GM12878 (cell line): ENCODE measurements at places on chromosomes 12 and 14.

DNA sequence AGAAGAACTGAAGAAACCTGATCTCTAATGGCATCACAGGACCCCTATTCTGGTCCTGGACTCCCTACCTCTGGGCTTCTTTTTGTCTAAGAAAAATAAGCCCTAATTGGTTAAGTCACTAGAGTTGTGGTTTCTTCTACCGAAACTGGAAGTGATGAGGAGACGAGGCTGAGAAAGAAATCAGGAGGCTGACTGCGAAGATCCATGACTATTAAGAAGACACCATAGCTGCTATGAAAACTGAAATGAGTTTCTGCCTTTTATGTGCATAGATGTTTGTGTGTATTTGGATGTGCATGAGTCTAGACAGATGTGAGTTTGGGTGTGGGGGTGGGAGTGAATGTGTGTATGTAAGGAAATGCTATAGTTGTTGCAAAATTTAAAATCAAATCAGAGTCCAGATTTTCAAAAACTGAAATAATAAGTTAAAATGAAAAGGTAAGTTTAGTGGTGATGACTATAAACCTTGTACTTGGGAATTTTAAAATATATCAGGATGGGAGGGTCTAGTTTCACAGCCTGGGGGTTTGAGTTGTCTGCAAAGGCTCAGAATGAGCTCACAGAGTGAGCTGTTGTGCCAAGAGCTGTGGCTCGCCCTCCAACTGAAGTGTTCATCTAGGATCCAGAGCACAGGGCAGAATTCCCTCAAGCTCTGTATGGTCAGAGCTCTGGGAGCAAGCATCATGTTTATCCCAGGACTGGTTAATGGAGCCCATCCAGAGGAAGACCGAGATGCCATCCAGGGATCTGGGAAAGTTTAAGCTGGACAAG lies 94.9 kb downstream of the VCPKMT start:
- peak; percentile 32 for DNase-seq

DNA sequence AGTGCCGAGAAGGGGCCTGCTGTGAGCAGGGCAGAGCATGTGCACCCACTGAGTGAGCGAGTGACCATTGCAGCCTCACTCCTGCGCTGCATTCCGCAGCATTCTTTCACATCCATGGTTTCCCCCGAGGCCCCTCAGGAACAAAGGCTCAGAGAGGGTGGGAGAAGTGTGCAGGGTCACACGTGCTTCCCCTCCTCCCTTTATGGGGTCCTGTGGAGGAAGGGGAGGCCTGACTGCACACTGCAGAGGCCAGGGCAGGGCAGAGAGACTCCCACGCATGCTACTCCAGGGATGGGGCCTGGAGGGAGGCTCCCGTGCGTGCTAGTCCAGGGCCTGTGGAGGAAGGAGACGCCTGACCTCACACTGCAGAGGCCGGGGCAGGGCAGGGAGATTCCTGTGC lies 63.2 kb downstream of the DIO3 start:
- DNase-seq: no peak

DNA sequence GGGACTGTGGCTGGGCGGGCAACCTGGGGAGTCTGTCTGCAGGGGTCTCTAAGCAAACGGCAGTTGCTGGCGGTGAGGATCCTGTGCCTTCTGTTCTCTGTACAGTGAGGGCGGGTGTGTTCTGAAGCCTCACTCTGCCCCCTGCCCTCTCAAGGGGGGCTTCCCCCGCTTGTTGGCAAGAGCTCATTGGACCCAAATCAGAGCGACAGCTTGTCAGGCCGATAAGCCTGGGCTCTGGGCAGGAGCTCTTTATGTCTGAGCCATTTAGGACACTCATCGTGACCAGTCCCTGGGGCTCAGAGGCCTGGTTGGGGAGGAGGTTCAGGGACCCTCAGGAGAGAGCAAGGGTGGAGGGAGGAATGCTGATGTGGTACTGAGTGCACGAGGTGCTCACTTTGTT lies 136.0 kb downstream of the TSPAN9 start:
- no peak for DNase-seq

DNA sequence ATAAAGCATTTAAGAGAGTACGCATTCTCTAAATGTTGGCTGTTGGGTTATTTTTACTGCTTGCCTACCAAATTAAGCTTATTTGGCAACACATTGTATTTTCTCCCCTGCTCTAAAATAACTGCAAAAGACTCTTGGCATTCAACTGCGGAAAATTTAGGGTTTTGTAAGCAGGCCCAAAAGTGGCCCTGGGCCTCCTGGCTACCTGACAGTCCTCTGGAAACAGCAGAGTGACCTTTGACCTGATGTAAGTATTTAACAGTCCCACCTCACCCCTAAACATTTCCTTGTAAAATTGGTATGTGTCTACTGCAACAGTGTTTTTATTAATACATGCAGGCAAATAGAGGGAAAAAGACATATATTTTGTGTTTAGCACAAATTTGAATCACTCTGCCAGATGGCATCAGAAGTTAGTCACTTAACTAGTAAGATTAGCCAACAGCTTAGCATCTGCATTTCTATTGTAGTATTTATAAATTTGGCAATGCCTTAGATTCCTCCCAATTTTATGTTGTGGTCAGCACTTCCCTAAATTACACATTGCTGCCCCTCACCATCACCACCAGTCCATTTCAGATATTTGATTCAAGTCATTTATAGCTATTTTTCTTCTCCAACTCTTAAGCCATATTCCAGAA lies 11.2 kb downstream of the LLPH start:
- no peak for DNase-seq

DNA sequence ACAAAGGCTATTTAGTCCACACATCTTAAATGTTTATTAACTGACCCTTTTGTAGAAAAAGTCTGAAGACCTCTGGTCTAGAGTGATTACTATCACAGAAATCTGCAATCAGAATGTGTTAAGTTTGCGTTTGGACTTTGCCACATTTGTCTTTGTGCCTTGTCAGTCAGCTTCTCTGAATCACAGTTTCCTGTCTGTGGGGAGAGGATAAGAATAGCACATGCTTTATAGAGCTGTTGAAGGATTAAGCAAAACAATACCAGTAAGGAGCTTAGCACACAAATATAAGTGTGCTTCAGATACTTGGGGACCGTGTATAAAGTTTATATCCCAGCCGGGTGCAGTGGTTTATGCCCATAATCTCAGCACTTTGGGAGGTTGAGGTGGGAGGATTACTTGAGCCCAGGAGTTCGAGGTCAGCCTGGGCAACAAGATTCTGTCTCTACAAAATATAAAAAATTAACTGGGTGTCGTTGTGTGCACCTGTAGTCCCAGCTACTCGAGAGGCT lies 63.0 kb upstream of the BTG1 start:
- DNase-seq: peak; percentile 71

- DNase-seq: no peak
Observed at GRCh38 chr14:21802441-21802840, 128.8 kb upstream of the OR4E1 start.

DNA sequence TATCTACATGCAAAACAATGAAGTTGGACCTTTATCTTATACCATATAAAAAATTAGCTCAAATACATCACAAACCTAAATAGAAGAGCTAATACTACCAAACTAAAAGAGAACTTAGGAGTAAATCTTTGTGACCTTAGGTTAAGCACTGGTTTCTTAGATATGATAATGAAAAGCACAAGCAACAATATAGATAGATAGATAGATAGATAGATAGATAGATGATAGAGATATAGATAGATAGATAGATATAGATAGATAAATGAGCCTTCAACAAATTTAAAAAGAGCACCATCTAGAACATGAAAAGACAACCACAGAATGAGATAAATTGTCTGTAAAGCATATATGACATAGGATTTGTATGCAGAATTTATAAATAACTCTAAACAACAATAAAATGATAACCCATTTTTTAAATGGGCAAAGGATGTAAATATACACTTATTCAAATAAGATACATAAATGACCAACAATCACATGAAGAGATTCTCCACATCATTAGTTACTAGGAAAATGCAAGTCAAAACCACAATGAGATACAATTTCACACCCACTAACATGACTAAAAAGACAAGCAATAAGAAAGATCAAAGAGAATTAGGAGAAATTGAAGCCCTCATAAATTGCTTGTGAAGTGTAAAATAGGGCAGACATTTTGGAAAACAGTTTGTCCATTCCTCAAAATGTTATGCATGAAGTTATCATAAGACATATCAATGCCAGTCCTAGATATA lies 293.7 kb downstream of the BTG1 start:
- DNase-seq: no peak

DNA sequence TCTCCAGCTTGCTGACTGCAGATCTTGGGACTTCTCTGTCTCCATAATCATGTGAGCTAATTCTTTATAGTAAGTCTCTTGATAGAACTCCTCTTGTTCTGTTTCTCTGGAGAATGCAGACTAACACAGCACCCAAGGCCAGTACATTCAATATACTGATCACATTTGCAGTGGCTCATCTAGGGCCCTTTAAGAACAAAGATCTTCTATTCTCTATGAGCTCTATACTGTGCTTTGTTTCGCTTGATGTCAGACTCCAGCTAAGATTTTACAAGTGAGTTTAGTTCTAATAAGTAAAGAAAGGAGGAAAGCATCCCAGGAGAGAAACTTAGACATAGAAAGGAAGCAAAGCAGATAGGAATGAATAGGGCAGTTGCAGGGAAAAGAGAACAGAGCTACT lies 69.3 kb upstream of the TMPO start:
- no peak for DNase-seq

DNA sequence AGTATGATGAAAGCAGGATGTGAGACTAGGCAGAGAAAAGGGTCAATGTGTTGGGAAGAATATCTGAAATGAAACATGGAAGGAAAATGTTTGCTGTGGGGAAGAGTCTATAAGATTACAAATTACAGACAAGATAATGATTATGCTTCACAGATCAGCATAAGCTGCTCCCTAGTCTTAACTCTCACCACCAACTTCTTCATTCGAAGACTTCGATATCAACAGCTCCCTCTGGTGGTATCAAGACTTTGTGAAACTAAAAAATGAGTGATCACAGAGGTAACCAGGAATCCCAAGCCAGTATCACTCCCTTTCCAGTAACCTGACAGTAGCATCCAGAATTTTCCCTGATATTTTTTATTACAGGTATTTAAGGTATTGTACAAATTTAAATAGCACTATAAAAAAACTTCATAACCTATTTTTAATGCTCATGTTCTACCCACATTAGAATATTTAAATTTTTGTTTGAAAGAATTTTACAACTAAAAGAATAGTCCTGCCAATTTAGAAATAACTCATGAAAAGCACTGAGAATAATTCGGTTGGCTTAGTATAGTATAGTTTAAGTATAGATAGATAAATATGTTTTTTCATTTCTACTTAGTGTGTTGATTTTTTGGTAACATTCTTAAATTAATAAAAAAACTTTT lies 84.4 kb downstream of the C2CD5 start:
- no peak for DNase-seq

- no peak for DNase-seq
Observed at GRCh38 chr14:35078082-35078481, 32.0 kb downstream of the FAM177A1 start.

GRCh38 chr12:104683831-104684503 lies 227.2 kb downstream of the CHST11 start:
- no peak for DNase-seq

- DNase-seq: no peak
Observed at GRCh38 chr12:13220838-13221237, 24.3 kb downstream of the EMP1 start.

GRCh38 chr12:24711056-24712008 lies 237.6 kb downstream of the BCAT1 start:
- no peak for DNase-seq

DNA sequence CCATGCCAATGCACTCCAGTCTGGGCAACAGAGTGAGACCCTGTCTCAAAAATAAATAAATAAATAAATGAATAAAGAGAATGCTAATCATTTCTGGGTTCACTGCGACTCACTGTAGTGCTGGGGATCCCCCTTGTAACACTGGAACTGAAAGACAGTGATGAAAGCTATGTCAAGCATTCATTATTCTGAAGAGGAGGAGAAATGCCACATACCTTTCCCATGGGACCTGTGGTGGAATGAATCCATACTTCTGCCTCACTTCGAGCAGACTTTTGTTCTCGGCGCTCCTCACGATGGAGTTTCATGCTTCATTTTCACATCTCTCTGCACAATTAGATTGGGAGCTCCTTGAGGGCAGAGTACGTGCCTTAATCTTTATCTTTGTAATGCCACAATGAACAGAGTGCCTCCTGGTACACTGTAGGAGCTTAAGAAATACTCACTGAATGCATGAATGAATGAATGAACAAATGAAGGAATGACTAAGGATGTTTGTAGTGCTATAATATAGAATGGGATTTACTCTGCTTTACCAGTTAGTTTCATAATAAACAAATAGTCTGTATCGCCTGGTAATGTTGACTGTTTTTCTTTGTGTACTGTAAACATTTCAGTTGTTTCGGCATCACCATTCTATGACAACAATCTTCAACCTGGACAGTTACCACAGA lies 45.8 kb downstream of the DRAM1 start:
- DNase-seq: no peak

DNA sequence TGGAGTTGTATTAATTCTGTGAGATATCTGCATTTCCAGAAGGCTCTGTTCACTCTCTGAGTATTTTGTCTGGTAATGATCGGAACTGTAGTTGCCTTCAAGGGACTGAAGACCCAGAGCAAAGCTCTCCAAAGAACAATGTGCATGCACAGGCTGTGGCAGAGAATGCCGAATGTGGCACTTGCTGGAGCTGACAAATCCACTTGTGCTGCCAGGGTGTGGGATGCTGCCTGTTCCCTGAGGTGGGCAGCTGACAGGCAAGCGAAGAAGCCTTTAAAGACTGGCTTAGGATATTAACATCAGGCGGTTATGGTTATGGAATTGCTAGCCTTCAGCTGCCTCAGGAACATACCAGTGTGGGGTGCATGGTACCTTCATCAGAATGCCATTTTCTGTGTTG lies 419.9 kb upstream of the ATP2B1 start:
- no peak for DNase-seq

DNA sequence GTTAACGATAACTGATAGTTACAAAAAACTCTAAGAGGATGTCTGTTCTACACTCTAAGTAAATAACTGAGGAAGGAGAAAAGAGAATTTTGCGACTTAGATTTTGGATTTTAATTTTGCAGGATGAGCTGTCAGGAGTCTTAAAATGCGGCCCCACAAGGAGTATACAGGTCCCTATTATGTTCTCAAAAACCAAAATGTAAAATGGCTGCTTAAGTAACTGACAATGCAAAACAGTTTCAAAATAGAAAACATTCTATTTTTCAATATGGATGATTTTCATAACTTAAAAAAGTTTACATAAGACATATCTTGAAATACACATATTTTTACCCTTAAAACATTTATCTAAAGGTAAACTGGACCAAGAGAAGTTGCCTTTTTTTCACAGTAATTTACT lies 2.6 kb downstream of the CD69 start:
- no peak for DNase-seq

- DNase-seq: no peak
Observed at GRCh38 chr12:55711786-55712553, 3.9 kb upstream of the BLOC1S1 start.

- no peak for DNase-seq
Observed at GRCh38 chr12:31876568-31877424, 82.4 kb upstream of the RESF1 start.

GRCh38 chr12:10802587-10802986 lies at the start of gene TAS2R7:
TAS2R7 (minus strand) TSS chr12:10802627; CDS start chr12:10802570, 57 bp downstream.
- DNase-seq: no peak

- DNase-seq: no peak
Observed at GRCh38 chr12:26406813-26407212, 211.4 kb downstream of the SSPN start.
